ENCODE measurements at places on chromosomes 6 and 20.

DNA sequence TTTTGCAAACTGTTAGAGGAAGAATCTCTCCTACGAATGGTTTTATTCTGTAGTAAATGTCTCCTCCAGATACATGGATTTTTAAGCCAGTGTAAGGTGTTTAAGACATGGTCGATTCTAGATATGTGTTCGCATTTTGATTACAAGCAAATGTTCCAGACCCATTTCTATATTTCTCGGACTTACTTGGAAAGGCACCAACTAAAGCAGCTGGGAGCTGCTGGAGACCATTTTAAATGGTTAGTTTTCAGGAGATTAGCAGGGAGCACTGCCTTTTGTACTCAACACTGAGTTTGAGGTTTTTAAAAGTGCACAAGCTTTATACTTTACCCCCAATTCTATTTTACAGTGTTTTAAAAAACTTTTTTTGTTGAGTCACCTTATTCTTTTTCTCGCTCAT is 857.0 kb downstream of the KIF16B start:
- ATAC-seq, result no peak

DNA sequence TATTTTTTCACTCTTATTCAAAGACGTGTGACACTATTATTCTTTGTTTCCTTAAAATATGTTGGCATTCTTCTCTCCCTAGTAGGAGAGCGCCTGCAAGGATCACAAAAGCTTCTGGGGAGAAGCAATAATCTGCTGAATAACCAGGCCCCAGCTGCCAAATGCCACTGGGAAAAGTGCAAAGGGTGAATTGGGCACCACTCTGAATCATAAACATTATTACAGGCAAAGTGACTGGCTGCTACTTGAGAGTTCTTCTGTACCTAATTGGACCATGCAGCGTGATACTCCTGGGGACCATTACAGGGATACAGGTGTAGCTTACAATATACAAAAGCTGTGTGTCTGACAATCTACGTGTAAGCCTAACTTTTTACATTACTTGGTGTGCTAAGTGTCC is 152.8 kb downstream of the ATXN1 start:
- no peak for ATAC-seq

GRCh38 chr6:129890701-129891100 is 29.6 kb upstream of the TMEM244 start:
- ATAC-seq, result peak; percentile 44

GRCh38 chr6:36129941-36130666 is at the start of gene MAPK13:
Gene MAPK13, plus strand, starts transcription at chr6:36130513. Its CDS starts 70 bp downstream, at chr6:36130583.
- ATAC-seq, result peak; percentile 48

GRCh38 chr20:38199501-38200390 is 34.7 kb upstream of the TGM2 start:
- no peak for ATAC-seq

DNA sequence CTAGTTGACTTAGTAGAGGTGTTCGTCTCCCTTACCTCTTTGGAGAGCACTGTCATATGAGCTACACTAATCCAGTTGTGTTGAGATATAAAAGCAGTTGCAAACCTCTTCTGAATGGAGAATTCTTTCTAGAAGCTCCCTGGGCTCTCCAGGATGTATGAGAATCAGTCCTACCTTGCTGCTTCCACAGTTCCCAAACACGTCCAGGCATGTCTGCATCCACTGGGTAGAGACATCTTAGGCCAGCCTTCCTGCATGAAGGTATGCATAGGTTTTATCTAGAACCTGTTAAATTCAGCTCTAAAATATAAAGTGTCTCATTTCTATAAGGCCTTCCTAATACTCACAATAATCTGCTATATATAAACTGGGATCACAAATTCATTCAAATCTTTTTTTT is 297.7 kb downstream of the CDC5L start:
- ATAC-seq, result no peak

DNA sequence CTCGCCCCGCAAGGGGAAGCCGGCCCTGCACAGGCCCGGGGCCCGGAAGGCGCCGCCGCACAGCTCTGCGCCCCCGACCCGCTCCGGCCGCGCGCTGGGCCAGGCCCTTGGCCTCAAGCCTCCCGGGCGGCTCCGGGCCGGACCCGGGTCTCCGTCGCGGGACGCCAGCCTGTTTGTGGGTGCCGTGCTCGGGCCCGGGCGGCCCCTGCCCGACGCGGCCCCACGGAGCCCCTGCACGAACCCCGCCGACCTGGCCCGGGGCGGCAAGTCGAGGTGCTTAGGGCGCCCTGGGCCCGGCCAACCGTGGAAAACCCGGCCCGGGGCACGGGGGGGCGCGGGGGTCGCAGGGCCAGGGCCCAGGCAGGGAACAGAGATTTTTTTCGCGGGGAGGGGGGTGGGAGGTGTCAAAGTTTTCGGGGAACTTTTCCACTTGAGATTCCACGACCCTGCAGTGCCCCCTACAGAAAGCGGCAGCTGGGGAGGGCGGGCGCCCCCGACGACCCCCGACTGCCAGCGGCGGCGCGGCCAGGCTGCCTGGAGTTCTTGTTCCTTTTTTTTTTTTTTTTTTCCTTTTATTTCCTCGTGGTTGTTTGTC is 805 bp upstream of the STX16 start:
- peak; percentile 9 for ATAC-seq

DNA sequence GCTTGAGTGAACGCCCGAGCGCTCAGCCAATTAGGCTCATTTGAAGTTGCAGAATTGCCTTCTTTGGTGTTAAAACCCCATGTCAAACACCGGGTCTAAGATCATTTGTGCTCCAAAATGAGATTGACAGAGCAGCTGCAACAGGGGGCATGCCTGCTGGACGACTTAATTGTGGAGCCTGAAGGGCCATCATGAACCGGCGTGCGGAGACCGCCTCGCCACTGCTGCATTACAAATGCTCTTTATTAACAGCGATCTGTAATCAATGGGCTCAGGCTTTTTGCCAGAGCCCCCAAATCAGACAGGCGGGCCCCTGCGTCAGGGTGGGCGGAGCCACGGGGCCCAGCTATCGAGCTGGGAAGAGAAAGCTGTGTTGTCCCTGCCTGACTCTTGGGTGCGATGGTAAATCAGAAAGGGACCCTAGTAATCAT is 183.2 kb downstream of the SIM1 start:
- no peak for ATAC-seq

GRCh38 chr20:17843246-17844132 is 125.1 kb downstream of the SNX5 start:
- ATAC-seq, result peak; percentile 95

Data from activated T-helper 17 cell treated with anti-CD3 and anti-CD28 coated beads, Interleukin-2, amount 50 U/mL, for 72 hours (primary cell).